ENCODE measurements at places on chromosomes 5 and 9. TPM values are rescaled to one million over a fixed set of nuclear protein-coding genes. Genes with fewer than 3 reads are reported as not detected.

Gene PRKAA1
- 56.3 TPM for total RNA-seq

DNA sequence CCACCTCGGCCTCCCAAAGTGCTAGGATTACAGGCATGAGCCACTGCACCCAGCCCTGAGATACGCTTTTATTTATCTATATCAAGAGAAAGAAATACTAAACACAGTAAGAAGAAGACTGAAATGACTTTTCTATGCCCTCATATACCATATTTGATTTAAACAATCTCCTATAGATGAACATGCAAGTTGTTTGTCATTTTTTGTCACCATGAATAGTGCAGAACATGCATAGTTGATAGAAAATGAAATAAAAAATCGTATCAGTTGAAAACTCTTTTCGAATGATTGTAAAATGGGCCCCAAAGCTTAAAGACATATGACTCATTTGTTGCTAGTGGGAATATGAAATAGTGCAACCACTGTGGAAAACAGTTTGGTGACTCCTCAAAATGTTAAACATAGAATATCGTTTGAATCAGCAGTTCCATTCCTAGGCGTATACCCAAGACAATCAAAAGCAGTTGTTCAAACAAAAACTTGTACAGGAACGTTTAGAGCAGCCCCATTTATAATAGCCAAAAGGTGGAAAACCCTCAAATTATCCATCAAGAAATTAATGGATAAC lies 61.4 kb upstream of the ANKH start:
- no peak for DNase-seq

DNA sequence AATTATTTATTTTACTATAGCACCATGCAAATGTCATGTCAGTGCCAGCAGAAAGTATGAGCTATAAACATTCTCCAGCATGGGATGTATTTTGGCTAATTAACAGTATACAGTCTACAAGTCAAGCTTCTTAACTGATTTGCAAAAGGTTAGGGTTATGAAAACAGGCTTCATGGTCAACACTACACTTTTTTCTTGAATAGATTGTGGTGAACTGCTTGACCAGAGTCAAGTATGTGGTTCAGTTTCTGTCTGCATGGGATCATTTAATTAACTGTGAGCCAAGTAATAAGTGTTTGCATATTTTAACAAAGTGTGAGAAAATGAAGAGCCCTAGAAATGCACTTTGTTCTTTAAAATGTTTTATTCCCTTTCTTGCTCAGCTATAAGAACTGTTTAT lies 14.5 kb upstream of the GNAQ start:
- DNase-seq: no peak

Gene NUDCD2
- 37.2 TPM for total RNA-seq

GRCh38 chr9:86075132-86076109 lies 23.9 kb downstream of the GOLM1 start:
- no peak for DNase-seq

Gene PCDHGA7
- 0.38 TPM for total RNA-seq

- DNase-seq: no peak
These were observed 1.1 kb upstream of the ADAMTSL1 start for GRCh38 chr9:18472841-18473251.

GRCh38 chr9:35489313-35490154 lies at the start of gene RUSC2:
Gene RUSC2 (plus strand): TSS chr9:35490111. CDS start chr9:35546522, 56,411 bp downstream.
- peak; percentile 85 for DNase-seq

Gene MZB1
- total RNA-seq: not detected

GRCh38 chr9:114941376-114941775 lies 11.0 kb upstream of the TNFSF8 start:
- DNase-seq: no peak

DNA sequence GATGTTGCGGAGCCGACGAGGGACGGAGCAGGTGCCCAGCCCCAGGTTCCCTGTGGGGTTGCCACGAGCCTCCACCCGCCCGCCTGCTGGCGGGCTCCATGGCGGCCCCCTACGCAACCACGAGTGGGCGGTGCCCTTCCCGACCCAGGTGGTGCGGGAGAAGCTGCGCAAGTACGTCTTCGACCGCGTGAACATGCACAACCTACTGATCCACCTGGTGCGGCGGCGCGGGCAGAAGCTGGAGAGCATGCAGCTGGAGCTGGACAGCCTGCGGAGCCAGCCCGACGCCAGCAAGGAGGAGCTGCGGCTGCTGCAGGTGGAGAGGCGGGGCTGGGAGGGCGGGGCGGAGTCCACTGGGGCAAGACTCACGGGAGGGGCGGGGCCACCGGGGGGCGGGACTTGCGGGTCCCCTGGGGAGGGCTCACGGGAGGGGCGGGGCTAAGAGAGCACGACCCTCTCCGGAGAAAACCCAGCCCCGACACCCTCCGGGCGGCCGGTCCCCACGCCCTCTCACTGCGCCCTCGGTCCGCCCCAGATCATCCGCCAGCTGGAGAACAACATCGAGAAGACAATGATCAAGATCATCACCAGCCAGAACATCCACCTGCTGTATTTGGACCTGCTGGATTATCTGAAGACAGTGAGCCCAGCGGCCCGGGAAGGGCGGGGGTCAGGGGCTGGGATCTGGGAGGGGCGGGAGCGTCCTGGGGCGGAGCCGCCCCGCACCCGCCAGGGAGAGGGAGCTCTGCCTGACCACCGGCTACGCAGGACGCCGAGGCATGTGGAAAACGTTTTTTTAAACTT lies 3.9 kb downstream of the CCDC183 start:
- peak; percentile 95 for DNase-seq

Gene CSF2
- total RNA-seq: not detected

Gene CER1
- 1.0 TPM for total RNA-seq

DNA sequence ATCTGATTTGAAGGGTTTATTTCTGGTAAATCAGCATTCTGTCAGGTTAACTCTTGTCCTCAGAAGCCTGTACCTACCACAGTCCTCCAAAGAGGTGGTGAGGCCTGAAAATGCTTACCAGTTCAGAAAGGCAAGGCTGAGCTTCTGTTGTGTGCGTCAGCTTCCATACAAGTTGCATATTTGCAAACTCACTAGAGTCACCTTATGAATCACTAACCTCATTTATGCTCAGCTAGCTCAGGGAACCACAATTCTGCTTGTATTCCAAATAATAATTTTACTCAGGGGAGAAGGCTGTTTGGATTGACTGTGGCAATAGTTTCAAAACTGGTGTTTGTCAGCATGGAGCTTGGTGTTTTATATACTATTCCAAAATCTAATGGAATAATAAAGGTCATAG lies 355.1 kb upstream of the RFX3 start:
- DNase-seq: no peak

All from mesothelial cell of epicardium (in vitro differentiated cells).